Activated T-helper 17 cell treated with anti-CD3 and anti-CD28 coated beads, Interleukin-2, amount 50 U/mL, for 72 hours (primary cell): ENCODE measurements at places on chromosomes 5 and 9. TPM values are rescaled to one million over a fixed set of nuclear protein-coding genes. Genes with fewer than 3 reads are reported as not detected.

- no peak for ATAC-seq
Observed at GRCh38 chr9:11149065-11149464, 536.3 kb upstream of the PTPRD start.

DNA sequence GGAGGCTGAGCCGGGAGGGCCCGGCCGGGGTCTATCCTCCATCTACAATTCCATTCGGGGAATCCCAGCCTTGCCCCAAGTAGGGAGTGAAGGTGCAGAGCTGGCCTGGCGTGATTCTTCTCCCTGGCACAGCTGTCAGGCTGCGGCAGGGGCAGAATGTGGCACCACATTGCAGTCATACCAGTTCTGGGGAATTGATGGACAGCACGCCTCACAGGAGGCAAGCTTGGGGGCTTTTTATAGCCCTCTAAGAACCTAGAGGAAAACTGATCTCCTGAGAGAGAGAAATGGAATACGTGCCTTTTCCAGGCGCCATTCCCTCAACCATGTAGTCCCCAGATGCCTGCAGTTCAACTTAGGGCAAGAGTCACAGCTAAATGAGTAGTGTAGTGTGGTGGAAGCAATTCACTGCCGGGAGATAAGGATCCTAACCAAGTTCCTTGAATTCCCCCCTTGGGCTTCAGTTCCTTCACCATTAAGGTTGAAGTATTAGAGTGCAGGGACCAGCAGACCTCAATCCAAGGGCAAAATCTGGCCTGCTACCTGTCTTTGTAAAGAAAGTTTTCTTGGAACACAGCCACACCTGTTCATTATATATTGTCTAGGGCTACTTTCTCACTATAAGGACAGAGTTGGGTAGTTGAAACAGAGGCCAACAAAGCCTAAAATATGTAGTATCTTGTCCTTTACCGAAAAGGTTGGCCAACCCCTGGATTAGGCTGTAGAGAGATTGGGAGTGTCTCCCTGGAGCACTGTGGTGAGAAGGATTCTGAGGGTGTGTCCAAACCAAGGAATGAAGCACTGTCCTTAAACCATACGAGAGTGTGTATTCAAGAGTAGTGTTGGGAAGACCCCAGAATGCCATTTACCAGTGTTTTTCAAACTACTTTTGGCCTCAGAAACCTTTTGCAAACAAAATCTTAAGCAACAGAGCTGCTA is 10.6 kb downstream of the AFAP1L1 start:
- no peak for ATAC-seq

DNA sequence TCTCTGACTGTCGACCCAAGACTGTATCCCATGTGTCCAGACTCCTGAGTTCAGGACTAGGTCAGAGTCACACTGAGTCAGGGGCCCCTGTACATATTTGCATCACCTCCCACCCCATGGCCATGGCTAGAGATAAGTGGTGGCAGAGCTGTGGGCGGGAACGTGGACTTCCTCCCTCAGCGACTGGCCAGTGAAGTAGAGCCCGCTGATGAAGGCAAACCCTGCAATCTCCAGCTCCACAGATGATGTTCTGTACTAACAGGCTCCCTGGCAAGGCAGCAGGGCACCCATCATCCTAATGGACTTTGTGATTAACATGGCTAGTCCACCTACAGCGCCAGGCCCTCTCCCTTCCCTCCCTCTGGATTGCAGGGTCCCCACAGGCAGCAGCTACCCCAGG is 110.5 kb upstream of the LRRTM2 start:
- ATAC-seq: no peak

DNA sequence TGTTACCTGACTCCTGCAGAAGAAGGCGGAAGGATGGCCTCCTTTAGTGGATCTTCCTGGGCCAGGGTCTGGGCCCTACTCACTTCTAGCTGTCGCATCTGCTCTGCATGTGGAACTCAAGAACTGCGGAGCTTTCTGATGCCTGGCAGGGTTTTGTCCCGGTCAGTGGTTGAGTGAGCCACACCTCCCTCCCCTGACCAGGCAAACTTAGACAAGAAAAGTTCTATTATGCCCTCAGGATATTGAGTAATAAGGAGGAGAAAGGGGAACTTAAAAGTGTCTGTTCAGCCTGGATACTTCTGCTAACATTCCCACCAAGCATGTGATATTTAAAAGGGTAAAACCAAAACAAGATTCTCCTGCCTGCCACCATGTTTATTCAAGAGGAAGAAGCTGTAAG is at the start of gene FYB1:
Gene FYB1, minus strand, starts transcription at position 127 of the 400 bp plus-strand sequence. CDS start 16,603 bp downstream, outside the sequence.
- ATAC-seq: no peak

- ATAC-seq: peak; percentile 45
Observed at GRCh38 chr5:62779010-62779422, 200.4 kb downstream of the LRRC70 start.

DNA sequence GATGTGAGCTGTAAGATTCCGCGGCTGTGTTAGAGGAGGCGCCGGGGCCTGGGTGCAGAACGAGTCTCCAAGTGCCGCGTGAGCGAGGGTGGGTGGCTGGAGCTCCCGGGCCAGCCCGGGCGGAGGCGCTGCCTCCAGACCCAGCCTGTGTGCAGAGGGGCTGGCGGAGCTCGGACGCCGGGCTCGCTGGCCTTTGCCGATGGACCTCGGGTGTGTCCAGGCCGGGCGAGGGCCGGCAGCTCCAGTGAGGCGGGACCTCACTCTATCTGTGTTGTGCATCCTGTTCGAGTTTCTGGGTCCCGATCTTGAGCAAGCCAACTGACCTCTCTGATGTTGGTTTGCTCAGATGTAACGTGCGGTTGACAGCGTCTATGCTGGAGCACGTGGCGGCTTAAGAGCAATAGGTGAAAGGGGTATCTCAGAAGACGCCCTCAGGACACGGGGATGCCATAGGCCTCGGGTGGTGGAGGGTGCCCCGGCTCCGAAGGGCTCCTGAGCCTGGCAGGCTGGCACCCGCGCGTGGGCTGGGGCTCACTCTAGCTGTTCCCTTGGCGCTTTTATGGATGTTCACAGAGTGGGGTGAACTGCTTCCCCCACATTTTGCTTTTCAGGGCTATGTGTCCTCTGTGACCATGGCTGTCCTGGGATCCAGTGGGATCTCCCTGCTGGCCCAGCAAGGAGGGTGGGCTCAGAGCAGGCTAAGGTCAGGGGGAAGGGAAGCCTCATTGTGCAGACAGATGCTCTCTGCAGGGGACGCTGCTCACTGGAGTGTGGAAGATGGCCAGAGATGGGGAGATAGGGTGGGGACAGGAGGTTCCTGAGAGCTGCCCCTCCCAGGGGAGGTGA is 69.8 kb downstream of the MRPL36 start:
- ATAC-seq: no peak

DNA sequence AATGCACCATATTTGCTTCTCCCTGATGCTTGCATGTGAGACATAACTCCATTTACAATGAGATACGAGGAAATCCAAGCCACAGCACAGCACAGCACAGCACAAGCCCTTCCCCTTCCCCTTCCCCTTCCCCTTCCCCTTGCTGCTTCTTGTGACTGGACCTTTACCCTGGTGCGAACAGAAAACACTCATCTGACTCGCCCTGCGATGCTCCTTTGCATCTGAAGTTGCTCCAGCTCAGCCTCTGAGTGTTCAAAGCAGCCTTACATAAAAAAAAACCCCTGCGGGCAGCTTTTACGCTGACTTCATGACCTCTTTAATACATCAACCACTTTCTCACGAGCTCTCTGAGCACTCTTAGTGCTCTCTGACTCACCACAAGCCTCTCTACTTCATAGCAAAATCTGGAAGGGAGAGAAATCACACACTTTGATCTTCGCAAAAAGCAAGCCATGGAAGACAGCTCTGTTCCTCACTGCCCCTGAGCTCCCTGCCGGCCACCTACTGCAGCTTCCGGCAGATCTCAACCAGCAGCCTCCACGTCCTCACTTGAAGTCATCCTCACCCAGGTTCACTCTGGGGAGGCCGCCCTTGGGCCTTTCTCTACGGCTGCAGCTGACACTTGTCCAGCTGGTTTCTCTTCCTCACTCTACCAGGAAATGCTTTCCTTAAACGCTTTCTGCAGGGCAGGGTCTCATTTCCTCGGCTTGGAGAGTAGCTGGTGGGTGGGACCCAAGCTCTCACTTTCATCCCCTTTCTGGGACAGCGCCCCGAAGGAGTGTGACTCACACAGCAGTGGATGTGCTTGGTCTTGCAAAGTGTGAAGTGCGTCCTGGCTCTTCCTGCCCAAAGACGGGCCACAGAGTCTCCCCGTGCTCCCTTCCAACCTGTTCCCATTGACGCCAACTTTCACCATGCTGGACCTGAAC is 5.3 kb downstream of the SLC34A1 start:
- peak; percentile 85 for ATAC-seq

GRCh38 chr9:136607334-136607919 is 55.3 kb upstream of the EGFL7 start:
- no peak for ATAC-seq

GRCh38 chr5:37740331-37741066 is 99.3 kb downstream of the GDNF start:
- ATAC-seq: no peak

Gene HBEGF
- 12.6 TPM for total RNA-seq

Gene KCNN2
- not detected for total RNA-seq

Gene SHISAL2B
- total RNA-seq: not detected

Gene PRSS3
- not detected for total RNA-seq
